Endothelial cell (in vitro differentiated cells): ENCODE measurements at places on chromosomes 7 and 10. TPM values are rescaled to one million over a fixed set of nuclear protein-coding genes. Genes with fewer than 3 reads are reported as not detected.

HKDC1 gene
- total RNA-seq = 0.31 TPM

- no peak for DNase-seq
- H3K4me1 ChIP-seq = peaks cover 7% of the 10 kb centered on the region
- no peaks in the 10 kb centered on the region for H3K27me3 ChIP-seq
- no peak overlapping the region for H3K4me3 ChIP-seq
- H3K27ac ChIP-seq = no peak overlapping the region
Measured at GRCh38 chr10:128704716-128705115, 578.5 kb upstream of the MKI67 start.

GIMAP4 gene
- 6.4 TPM for total RNA-seq

ASZ1 gene
- total RNA-seq = not detected

DNA sequence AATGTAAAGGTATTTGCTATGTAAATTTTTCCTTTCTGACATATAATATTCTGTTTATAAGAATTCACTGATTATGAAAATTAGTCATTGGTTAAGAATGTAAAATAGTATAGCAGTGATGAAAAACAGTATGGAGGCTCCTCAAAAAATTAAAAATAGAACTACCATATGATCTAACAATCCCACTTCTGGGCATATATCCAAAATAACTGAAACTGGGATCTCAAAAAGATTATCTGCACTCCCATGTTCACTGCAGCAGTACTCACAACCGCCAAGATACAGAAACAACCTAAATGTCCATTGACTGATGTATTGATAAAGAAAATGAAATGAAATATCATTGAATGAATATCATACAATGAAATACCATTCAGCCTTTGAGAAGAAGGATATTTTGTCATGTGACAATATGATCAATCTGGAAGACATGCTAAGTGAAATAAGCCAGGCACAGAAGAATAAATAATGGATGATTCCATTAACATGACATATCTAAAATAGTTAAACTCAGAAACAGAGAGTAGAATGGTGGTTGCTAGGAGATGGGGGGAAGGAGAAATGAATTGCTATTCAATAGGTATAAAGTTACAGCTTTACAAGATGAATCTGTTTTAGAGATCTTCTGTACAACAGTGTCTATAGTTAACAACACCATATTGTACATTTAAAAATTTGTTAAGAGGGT, 14.0 kb downstream of the C10orf88 start:
- no peak overlapping the region for H3K4me3 ChIP-seq
- DNase-seq = no peak
- no peak overlapping the region for H3K27ac ChIP-seq
- H3K36me3 ChIP-seq = peaks cover 4% of the 10 kb centered on the region

GRCh38 chr7:101870361-101871062, 53.1 kb downstream of the CUX1 start:
- H3K4me1 ChIP-seq = peaks cover 36% of the 10 kb centered on the region
- H3K27me3 ChIP-seq = peaks cover 6% of the 10 kb centered on the region
- DNase-seq = no peak
- no peaks in the 10 kb centered on the region for H3K36me3 ChIP-seq
